Stimulated activated CD4-positive, alpha-beta T cell treated with anti-CD3 and anti-CD28 coated beads, Interleukin-15, amount 100 ng/mL, for 24 hours (primary cell): ENCODE measurements at places on chromosomes 1 and 21.

- no peak for DNase-seq
These were observed 105.6 kb downstream of the PTPRU start for GRCh38 chr1:29341936-29342335.

DNA sequence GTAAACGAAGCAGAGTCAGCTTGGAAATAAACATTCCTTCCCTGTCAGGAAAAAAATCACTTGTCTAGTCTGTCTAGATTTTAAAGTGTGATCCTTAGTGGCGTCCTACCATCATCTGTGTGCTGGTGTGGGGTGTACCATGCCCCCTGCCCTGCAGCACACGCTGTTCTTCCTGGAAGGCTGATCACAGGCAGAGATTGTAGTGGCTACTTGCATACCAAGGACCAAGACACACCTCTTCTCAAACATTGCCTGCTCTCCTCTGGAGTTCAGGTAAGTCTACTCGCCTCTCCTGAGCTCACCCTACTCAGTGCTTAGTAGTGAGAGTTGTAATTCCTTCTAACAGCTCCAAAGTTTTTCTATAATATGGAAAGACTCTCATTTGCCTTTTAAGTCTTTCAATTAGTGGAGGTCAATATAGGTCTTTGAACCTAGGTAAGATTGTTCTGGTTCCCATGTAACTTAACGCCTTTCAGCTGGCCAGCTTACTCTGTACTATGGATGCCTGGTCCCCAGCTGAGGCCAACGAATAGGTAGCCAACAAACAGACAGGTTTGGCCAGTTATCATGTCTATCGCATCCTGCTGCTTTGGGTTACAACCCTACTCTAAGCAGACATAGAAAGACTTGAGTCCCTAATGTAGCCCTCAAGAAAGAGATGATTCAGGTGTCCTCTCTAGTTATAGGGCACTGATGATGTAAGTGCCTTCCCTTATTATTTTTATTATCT, 55.4 kb downstream of the XCL1 start:
- no peak for DNase-seq

DNA sequence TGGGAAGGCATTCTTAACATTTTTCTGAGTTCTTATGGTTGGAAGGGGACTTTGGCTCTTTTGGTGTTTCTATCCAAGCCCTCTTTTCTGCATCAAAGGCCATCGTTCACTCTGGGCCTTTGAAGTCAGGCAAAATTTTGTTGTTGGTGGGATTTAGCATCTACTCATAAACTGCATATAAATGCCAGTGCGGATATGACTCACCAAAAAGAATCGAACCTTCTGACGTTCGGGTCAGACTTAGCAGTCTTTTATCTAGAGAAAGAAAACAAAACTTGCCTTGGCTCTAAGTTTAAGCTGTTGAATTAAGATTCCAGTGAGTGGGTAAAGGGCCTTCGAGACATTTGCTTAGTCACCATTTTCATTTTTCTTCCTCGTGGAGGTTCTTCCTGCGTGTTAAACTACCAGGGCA, 51.4 kb downstream of the EVA1C start:
- no peak for DNase-seq

DNA sequence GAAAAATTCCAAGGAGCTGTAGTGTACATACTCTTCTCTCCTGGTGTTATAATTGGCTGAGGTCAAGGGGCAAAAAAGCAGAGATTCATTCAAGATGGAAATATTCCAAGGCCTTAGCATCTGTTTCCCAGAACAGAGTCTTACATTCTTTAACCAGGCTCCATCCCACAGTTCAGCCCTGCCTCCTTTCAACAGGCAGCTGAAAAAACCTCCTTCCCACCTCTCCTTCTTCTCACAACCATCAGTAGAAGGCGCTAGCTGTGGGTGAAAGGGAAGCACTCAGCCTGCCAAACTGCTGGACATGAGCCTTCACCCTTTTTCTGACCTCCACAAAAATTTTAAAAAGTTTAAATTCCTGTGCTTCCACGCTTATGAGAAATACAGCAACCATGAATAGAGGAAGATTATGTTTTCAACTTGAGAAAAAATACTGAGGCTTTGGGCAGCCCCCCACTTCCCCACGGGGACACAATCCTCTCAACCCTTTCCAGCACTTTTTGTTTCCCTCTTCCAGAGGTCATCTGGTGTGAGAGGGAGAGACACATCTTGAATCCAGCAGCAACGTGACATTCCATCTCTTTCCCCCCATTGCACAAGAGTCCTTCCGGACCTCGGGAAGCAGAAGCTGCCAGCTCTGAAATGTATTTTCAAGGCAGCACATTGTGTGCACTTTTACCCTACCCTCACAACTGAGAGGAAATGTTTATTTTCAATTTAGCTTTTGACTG, 43.2 kb upstream of the FMO2 start:
- no peak for DNase-seq

DNA sequence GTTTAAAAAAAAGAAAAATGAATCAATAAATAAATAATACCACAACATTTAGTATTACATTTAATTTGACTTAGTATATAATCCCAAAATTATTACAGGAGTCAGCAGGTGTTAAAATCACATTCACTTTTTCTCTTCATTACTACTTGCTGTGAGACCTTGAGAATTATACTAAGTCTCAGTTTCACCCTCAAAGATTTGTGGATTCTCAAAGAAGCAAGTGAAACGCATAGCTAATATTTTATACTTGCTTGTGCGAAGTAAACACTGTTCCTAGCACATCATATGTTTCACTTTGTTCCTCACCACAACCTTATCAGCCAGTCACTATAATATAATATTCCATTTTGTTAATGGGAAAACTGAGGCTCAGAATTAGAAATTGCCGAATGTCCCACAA, 4.0 kb downstream of the CLCA1 start:
- DNase-seq: no peak

- peak; percentile 94 for DNase-seq
These were observed 702 bp upstream of the ZNF687 start for GRCh38 chr1:151281225-151281968.

- no peak for DNase-seq
These were observed 31.6 kb downstream of the RGS5 start for GRCh38 chr1:163170975-163171676.

DNA sequence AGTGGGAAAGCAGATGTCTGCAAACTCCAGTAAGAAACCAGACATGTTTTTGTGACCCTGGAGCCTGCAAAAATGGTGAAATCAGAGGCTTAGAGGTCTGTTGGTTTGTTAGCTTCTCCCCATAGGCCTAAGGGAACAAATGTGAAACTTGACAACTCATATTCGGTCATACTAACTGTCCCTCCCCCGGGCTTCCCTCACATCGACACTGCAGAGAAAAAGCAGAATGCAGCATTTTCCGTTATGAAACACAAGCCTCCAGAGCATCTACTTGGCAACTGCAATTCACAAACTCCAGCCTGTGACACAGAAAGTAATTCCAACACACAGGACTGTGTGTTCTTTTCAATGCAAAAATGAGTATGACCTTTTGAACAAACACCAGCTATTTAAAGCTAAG, 3.7 kb downstream of the KCNA2 start:
- DNase-seq: no peak

DNA sequence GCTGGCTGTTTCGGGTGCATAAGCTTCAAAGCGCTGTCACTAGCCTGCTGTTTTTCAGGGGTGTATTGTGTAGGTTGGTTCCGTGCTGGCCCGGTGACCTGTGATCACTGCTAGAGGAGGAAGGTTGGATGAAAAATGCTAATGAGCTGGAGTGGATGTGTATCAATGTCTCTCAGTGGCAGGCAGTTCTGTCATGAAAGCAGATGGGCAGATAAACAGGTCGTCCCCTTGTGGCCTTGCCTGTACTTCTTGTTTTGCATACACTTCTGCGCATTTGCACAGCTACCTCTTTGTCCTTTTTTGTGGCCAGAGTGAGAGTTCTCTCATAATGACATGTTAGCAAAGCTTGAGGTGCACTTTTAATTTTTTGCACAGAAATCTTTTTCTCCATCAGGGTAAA, 2.9 kb downstream of the SELENON start:
- peak; percentile 34 for DNase-seq

DNA sequence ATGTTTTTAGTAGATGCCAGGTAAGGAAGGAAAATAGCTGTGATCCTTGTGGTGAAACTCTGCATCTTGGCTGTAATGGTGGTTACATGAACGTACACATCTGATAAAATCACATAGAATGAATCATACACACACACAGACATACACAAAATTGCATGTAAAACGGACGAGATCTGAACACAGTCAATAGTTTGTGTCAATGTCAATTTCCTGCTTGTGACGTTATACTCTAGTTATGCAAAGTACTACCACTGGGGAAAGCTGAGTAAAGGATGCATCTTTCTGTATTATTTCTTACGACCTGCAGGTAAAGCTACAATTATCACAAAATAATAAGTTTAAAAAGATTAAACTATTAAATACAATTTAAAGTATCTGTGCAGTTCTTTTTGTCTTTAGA, 493.7 kb upstream of the ZP4 start:
- DNase-seq: no peak

DNA sequence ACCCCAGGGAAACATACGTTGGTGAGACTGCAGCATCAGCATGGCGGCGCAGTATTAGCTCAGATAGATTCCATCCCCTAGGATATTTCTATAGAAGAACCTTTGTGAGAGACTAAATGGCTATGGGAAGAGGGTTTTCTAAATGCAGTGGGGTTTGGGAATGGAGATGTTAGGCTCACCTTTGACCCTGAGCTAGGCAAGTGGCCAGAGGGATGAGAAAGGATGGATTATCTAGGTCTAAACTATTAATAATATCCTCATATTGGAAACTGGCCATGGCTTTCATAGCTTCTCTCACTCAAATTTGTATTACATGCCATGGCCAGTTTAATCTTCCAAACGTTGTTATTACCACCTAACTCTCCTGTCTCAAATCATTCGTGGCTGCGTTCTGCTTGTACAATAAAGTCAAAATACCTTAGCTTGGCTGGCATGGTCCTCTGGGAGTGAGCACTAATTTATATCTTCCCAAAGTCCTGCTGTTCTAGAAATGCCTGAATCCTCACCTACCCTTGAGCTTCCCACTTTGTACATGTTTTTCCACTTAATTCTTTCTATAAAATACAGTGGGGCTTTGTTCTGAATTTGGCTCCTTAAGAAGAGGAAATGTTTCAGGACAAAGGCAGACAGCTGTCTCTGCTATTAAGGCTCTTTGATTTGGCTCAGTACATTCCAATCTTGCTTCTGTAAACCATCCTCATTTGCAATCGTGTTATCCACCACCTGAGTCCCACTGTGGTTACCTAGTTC, 31.0 kb upstream of the COG2 start:
- DNase-seq: no peak

- DNase-seq: no peak
These were observed 45.1 kb downstream of the GRIK3 start for GRCh38 chr1:36989241-36989640.

DNA sequence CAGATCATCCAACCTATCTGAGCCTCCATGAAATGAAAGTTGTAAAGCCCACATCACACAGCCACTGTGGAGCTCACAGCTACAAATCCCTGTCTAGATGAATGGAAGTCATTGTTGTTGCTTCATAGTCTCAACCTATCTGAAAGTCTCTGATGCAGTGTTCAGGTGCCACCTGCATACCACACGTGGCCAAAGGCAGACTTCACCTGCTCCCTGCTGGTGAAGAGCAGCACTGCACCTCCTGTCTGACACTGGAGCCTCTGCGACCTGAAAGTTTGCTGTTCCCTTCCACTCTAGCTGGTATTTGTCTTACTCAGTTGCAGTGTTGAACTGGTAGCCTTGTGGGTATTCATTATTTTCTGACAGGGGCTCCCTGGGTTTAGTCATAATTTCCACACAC, 18.4 kb downstream of the LORICRIN start:
- peak; percentile 64 for DNase-seq

GRCh38 chr1:225155555-225155954, 226.1 kb downstream of the DNAH14 start:
- DNase-seq: no peak

- DNase-seq: no peak
These were observed 152.7 kb upstream of the COL6A1 start for GRCh38 chr21:45828580-45829570.

DNA sequence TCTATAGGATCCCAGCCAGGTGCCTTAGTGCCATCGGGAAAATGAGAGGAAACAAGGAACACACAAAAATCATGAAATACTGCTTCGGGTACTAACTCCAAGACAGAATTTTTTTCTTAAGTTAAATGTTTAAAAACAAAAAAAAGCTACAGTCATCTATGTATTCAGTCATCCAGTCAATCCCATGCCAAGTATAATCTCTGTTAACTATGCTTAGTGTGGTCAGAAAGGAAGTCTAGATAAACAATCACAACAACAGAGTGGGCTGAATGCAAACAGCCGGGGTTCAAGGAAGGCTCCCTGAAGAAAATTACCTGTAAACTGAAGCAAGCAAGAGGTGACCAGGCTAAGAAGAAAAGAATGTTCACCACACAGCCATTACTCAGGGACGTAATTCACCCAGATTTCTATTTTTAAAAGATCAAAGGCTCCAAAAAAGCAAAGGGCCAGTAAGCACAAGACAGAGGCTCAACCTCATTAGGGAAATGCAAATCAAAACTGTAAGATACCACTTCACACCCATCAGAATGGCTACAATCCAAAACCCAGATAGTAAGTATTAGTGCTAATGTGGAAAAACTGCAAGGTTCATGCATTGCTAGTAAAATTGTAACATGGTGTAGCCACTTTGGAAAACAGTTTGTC, 53.0 kb downstream of the RERE start:
- DNase-seq: no peak

DNA sequence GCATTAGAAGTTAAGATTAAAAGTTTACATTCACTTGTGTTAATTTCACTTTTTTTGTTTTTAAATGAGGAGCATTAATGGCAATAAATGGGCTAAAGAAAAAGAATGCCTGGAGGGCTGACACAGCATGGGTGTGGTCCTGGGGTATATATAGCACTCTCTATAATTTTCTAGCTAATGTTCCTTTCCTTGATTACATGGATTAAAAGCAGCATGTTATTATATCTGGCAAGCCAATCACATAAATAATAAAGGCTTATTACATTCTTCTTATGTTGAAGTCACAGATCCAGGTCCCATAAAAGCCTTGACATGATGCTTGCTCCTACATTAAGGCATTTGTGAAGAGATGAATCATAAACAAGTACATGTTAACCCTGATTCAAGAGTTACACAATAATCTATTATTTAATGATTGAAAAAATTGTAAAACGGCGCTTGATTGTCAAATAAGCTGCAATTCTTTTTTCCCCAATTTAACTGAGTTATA, 91.4 kb downstream of the LYPLAL1 start:
- no peak for DNase-seq

DNA sequence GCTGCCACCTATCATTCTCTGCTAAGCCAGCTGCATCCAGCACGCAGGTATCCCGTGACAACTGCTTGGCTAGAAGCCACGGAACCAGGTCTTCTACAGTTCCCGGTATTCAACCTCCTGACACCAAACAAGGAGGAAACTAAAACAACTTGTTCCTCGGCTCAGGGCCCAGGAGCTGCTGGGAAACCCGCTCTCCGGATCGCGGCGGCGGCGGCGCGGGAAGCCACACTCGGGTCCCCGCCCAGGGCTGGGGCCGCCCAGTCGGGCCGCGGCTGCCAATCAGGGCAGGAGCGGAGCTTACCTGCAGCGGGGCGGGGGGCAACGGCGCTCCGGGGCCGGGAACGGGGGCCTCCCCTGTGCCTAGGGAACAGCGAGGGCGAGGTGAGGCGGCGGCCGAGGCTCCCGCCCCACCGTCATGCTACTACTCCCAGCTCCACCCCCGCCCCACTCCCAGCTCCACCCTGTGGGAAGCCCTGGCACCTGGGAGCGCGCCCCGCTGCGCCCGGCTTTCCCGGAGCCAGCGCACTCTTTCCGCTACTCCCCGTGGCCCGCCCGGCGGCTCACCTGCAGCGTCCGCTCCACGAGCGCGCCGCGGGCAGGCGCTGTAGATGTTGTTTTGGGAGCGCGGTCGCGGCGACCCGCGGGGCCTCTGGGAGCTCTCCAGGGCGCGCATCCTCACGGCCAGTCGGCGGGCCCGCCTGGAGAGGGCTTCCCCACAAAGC, 12.1 kb downstream of the IL24 start:
- DNase-seq: peak; percentile 65
